ENCODE measurements at places on chromosomes 6 and 20. TPM values are rescaled to one million over a fixed set of nuclear protein-coding genes. Genes with fewer than 3 reads are reported as not detected.

NOX3 gene
- total RNA-seq, result not detected

TAF4 gene
- total RNA-seq, result 20.3 TPM

IL17F gene
- total RNA-seq, result not detected

ERVFRD-1 gene
- not detected for total RNA-seq

MEA1 gene
- 54.0 TPM for total RNA-seq

EPB41L1 gene
- total RNA-seq, result 243 TPM

BNIP5 gene
- total RNA-seq, result 0.13 TPM

CTSZ gene
- 50.1 TPM for total RNA-seq

E2F3 gene
- total RNA-seq, result 9.0 TPM

NDUFAF4 gene
- total RNA-seq, result 48.7 TPM

C6orf141 gene
- total RNA-seq, result 0.49 TPM

CLDN20 gene
- 0.57 TPM for total RNA-seq

LCA5 gene
- total RNA-seq, result 12.3 TPM

LGSN gene
- 0.10 TPM for total RNA-seq

METTL24 gene
- total RNA-seq, result 3.8 TPM

F13A1 gene
- 14.3 TPM for total RNA-seq

GSTA2 gene
- not detected for total RNA-seq

JAG1 gene
- total RNA-seq, result 14.1 TPM

ELOVL2 gene
- total RNA-seq, result 11.4 TPM

CCN6 gene
- total RNA-seq, result not detected

TPD52L1 gene
- 71.4 TPM for total RNA-seq

CGA gene
- not detected for total RNA-seq

PAK5 gene
- 19.4 TPM for total RNA-seq
